ENCODE measurements at places on chromosomes 3 and 15. TPM values are rescaled to one million over a fixed set of nuclear protein-coding genes. Genes with fewer than 3 reads are reported as not detected.

The SMARCC1 gene
- 56.5 TPM for total RNA-seq

The STAC gene
- total RNA-seq, result not detected

The DOCK3 gene
- total RNA-seq, result 0.14 TPM

The CPNE9 gene
- not detected for total RNA-seq

The TLR9 gene
- total RNA-seq, result not detected

The RETNLB gene
- total RNA-seq, result not detected

The GPR62 gene
- total RNA-seq, result not detected

The CA12 gene
- 9.5 TPM for total RNA-seq

The MAGEL2 gene
- total RNA-seq, result 0.11 TPM

The ARID3B gene
- total RNA-seq, result 2.1 TPM

The TMEM158 gene
- 45.2 TPM for total RNA-seq

The LRRC2 gene
- total RNA-seq, result 0.10 TPM

The SAXO2 gene
- 1.4 TPM for total RNA-seq

The EIF4E3 gene
- 0.94 TPM for total RNA-seq
